ENCODE measurements at places on chromosomes 3 and 15.

GRCh38 chr3:56115199-56115598, 353.1 kb downstream of the ERC2 start:
- DNase-seq, result no peak

GRCh38 chr3:33975463-33975862, 177.0 kb downstream of the PDCD6IP start:
- no peak for DNase-seq

DNA sequence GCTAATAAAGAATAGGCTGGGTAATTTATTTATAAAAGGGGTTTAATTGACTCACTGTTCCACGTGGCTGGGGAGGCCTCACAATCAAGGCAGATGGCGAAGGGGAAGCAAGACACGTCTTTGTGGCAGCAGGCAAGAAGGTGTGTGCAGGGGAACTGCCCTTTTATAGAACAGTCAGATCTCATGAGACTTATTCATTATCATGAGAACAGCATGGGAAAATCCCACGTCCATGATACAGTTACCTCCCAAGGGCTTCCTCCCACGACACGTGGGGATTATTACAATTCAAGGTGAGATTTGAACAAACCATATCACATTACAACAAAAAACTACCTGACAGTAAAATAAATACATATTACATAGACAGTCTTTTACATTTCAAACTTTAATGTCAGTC, 414.9 kb downstream of the NAALADL2 start:
- DNase-seq, result no peak

- DNase-seq, result no peak
Observed at GRCh38 chr3:64157150-64158035, 67.9 kb downstream of the PRICKLE2 start.

DNA sequence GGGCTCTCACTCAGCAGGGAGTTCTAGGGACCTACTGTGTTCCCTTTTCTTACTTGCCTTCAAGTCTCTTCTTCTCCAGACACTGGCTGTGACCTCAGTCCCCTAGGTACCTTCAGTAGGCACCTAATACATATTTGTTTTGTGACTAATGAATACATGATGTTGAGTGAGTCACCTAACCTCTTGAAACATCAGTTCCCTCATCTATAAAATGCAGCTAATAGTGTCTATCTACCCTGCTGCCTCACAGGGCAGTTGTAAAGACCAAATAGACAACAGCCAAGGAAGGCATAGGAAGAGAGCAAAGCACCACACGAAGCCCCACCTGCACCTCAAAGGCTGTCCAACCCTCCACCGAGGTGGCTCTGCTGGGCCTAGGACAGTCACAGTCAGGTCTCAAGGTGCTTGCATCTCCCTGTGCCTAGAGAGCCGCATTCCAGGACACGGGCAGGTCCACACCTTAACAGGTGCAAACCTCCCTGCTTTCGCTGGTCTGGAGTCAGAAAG, 29.1 kb downstream of the DAPK2 start:
- no peak for DNase-seq
